Adipocyte (in vitro differentiated cells): ENCODE measurements at places on chromosomes 13 and 19.

- DNase-seq: peak; percentile 92
These were observed 577 bp downstream of the ZNF181 start for GRCh38 chr19:34734537-34735103.

DNA sequence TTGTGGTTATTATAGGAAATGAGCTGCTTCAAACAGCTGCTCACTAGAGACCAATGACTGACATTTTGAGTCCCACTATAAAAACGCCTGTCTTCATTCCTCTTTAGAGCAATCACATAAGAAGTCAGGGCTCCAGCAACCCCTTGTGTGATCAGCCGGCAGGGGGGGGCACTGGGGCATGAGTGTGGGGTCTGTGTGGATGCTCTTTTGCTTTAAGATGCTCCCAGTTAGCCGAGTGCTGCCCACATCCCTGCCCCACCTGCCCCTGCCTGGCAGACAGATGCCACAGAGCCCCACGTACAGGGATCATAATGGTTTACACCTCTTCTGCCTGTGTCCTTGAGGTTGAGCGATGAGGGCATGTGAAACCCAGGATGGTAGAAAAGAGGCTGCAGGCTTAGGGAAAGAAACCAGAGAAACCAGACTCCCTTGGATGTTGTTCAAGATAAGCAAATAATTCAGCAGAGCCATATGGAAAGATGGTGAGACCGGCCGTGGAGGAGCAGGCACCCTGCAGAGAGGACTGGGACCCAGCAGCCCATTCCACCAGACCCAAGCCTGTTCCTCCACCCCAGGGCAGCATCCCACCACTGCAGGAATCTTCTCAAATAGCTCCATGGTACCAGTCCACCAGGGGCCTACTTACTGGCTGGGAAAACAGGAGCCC lies 55.4 kb downstream of the CHST8 start:
- DNase-seq: no peak

GRCh38 chr19:8609279-8610040 lies 1.1 kb downstream of the ADAMTS10 start:
- DNase-seq: peak; percentile 76

DNA sequence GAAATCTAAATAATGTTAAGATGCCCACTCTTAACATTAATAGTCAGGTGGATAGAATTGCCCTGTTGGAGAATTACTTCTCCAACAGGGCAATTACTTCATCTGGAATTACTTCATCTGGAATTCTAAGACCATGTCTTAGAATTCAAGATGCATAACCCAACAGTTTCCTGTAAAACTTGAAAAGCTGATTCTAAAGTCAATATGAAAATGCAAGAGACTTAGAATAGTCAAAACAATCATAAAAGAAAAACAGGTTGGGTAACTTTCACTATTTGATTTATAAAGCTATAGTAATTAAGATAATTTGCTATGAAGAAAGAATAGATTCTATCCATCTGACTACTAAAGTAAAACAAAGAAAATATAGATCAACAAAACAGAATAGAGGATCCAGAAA lies 75.2 kb downstream of the ABCC4 start:
- DNase-seq: no peak

GRCh38 chr13:97124915-97125809 lies 97.0 kb upstream of the MBNL2 start:
- peak; percentile 94 for DNase-seq
